ENCODE measurements at places on chromosomes 6 and 20.
A peak's percentile ranks its signal among the peaks of the same experiment; 100 is the strongest.

DNA sequence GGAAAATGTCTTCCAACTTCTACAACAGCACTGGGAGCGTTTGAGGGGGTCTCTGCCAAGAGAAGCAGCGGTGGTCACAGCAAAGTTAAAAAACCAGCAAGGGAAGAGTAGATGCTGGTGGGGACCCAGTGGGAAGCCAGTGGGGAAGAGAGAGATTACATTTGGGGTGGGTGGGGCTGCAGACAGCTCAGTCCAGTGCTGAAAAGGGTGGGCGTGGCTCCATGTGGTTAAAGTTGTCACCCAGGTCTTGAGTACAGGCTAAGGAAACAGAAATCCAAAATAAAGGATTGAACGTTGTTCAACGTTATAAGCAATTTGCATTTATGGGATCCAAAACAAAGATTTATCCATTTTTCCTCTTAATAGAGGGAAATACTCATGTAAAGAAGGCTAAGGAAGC, 106.3 kb upstream of the LY86 start:
- no peak for DNase-seq

GRCh38 chr6:79436241-79436640, 101.0 kb downstream of the LCA5 start:
- no peak for DNase-seq

GRCh38 chr20:43318755-43319297, 129.1 kb upstream of the PTPRT start:
- no peak for DNase-seq

GRCh38 chr6:43582911-43583310, 6.9 kb downstream of the POLH start:
- no peak for DNase-seq

- no peak for DNase-seq
Measured at GRCh38 chr6:147421903-147422302, 86.6 kb upstream of the SAMD5 start.

GRCh38 chr6:52620906-52621190, 44.0 kb upstream of the TRAM2 start:
- DNase-seq = no peak

DNA sequence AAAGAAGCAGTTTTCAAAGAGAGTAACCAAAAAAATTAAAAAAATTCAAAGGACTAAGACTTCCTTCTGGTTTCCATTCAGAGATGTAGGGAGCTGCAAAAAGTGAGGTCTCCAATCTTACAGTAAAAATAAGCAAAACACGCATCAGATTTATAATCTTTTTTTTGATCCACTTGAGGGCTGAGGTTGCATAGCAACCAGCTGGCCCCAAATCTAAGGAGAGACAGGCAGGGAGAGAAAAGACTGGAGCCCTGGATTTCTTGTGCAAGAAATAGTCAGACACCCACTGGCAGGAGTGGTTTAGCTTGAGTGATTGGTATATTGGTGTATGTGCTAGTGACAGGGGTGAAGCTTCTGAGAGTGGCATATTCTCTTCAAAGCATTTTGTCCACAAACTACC, 135.9 kb upstream of the FUT9 start:
- DNase-seq = no peak

DNA sequence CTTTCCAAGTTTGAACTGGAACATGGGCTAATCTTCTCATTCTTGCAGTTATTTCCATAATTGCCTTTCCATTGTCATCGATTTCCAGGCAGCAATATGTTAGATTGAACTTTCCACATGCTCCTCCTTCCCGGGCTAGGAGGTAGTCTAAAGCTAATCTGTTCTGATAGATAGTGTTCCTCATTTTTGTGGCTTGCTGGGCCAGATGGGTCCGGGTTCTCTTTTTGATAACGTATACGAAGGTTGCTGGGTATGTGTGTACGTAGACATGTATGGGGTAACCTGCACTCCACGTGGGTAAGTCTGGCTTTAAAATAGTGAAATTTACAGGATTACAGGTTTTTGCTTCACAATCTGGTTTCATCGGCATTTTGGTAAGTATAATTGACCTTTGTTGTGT, 14.0 kb upstream of the GMPR start:
- no peak for DNase-seq

DNA sequence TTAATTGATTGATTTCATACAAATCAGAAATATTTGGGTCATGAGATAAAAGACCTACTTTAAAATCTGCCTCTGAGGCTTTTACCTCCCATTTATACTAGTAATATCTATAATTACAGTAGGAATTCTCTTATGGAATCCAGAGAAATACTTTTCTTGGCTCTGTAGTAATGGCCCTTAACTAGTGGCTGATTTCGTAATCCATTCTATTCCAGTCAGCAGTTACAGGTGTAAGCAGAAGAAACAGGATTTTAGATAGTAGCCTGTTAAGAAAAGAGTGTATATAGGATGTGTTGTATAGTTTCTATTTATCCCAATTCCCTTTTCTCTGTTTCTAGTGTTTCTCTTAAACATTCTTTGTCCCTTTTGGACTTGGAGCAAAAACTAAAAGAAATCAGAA, 21.2 kb downstream of the PEX3 start:
- no peak for DNase-seq

DNA sequence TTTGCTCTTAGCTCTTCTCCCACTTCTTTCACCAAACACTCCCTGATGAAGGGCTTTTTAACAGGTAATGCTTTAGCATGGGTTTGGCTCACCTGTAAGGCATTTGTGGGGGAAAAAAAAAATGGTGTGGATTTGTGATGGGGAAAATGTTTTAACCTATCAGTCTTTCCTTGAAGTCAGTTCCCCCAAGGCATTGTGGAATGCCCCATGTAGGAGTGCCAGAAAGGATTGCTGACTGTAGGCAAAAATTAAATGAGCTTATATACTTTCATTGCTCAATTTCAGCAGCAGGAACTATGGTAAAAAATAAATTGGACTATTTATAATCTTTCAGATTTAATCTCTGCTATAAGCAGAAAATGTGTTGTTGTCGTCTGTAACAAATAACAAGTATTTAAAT, 10.6 kb upstream of the SASH1 start:
- no peak for DNase-seq

DNA sequence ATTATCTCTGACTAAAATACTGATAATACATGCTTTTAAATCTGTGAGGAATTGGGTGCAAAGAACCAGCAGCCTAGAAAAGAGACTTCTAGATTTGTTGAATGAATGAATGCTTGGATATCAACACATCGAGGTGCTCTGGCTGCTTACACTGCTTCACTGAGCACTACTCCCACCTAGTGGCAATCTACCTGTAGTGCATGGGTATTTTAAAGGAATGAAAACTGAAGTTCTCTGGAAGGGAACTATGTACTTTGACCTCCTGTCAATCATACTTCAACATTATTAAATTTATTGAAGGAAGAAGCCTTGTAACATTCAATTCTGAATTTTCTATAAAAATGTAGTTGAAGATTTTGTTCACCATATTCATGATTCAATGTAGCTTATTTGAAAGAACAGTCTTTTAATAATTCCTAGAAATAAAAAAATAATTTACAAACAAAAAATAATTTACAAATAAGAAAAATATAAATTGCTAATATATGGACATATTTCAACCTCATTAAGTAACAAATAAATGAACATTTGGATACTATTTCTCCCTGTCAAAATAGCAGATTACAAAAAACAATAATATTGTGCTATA, 111.2 kb upstream of the MMS22L start:
- DNase-seq = peak; percentile 18

- DNase-seq = no peak
Measured at GRCh38 chr6:166490671-166491500, 95.6 kb downstream of the RAMACL start.

- DNase-seq = no peak
Measured at GRCh38 chr20:50052550-50053361, 60.2 kb downstream of the UBE2V1 start.

DNA sequence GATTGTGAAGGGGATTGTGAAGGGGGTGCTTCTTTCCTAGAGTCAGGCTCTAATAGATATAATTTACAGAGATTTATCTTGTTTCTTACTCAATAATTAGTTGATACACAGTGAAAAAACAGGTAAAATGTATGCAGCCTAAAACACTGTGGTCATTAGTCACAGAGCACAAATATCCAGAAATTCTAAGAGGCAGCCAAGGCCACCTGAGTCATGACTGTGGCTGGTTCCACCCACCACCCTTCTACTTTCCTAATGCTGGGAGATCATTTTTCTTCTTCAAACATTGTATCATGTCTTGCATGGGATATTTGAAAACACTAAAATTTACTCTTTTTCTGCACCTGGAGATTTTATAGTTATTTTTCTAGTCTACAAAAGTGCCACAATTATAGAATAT, 181.6 kb downstream of the OTOR start:
- DNase-seq = no peak

- DNase-seq = no peak
Measured at GRCh38 chr6:132188556-132189264, 212.6 kb downstream of the MOXD1 start.
